Myometrial cell (primary cell): ENCODE measurements at places on chromosomes 1 and 21. TPM values are rescaled to one million over a fixed set of nuclear protein-coding genes. Genes with fewer than 3 reads are reported as not detected.

CAMK1G gene
- total RNA-seq = 7.1 and 15.9 TPM in 2 replicates

MCOLN3 gene
- 0.18 TPM in 1 of 2 replicates, not detected in the other for total RNA-seq

CCDC27 gene
- not detected in 2 replicates for total RNA-seq

C4BPA gene
- not detected in 2 replicates for total RNA-seq

CLDN19 gene
- not detected in 2 replicates for total RNA-seq

MEX3A gene
- total RNA-seq = 0.58 and 0.71 TPM in 2 replicates

ETV3 gene
- 4.6 and 5.3 TPM in 2 replicates for total RNA-seq

VANGL2 gene
- not detected in 2 replicates for total RNA-seq

AMPD1 gene
- total RNA-seq = not detected in 2 replicates

SWT1 gene
- 2.3 and 4.3 TPM in 2 replicates for total RNA-seq

KCNC4 gene
- 4.6 and 9.6 TPM in 2 replicates for total RNA-seq

GIPC2 gene
- 1.4 TPM in 2 replicates for total RNA-seq
